ENCODE measurements at places on chromosomes 3 and 15. TPM values are rescaled to one million over a fixed set of nuclear protein-coding genes. Genes with fewer than 3 reads are reported as not detected.

The PTX3 gene
- 0.14 TPM for total RNA-seq

The APH1B gene
- 19.1 TPM for total RNA-seq

The C15orf62 gene
- total RNA-seq: 2.4 TPM

The CCR2 gene
- total RNA-seq: 52.5 TPM

DNA sequence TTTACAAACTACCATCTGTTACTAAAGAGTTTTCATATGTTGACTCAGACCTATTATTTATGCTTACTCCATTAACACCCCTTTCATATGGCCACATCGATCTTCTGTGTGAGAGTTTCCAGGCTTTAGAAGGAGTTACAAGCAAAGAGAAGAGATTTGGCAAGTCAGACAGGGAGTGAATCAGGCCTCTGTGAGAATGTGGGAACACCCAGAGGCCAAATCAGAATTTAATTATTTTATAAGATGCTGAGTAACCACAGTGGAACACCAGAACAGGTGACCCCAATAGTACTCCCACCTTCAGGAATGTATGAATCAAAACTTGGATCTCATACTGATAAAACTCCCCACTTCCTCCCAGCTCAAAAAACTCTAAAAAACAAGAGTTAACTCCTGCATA, 42.0 kb downstream of the IFT57 start:
- DNase-seq: no peak

GRCh38 chr15:52709187-52709981, 30.2 kb upstream of the ATOSA start:
- DNase-seq: no peak

DNA sequence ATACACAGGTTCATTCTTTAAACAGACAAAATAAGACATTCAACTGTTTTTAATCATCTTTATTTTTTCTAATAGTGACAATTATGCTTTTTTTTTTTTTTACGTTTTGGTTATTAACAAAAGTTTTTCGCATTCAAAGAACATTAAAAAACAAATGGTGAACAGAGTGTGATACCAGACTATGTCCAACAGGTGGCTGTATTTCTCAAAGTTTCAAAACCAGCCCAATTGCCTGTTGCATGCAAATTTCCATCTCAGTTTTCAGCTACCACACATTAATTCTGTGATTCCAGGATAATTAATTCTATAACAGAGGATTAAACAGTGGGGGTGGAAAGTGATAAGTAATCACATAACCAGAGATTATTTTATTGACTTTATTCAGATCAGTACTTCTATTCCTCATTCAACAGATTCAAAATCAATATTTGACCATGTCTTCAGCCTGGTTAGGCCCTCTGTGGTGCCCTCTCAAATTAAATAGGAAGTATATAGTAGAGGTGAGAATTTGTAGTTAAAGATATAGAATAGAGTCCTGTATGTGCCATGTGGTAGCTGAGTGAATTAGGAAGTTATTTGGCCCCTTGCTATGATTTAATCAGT, 122.2 kb upstream of the DCBLD2 start:
- no peak for DNase-seq

DNA sequence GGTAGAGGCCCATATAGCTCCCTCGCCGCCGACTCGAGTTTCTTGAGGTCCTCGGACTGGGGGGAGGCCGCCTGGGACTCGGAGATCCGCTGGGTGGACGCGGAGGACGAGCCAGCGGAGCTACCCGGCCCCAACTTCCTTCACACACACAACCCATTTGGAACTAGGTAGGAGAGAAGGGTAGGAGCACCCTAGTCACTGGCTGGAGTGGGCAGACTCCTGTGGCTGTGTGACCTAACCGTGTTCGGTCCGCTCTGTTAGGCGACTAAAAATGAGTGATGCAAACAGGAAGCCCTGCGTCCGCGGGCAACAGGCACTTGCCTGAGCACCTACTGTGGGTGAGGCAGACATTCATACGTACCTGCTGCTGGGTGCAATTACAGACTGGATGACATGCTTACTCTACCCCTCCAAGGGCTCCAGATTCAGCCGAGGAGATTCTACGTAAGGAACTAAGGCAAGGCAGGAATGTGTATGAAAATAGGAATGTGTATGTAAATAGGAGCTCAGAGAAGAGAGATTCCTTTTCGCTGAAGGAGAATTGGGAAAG, 4.6 kb upstream of the SIN3A start:
- DNase-seq: no peak

DNA sequence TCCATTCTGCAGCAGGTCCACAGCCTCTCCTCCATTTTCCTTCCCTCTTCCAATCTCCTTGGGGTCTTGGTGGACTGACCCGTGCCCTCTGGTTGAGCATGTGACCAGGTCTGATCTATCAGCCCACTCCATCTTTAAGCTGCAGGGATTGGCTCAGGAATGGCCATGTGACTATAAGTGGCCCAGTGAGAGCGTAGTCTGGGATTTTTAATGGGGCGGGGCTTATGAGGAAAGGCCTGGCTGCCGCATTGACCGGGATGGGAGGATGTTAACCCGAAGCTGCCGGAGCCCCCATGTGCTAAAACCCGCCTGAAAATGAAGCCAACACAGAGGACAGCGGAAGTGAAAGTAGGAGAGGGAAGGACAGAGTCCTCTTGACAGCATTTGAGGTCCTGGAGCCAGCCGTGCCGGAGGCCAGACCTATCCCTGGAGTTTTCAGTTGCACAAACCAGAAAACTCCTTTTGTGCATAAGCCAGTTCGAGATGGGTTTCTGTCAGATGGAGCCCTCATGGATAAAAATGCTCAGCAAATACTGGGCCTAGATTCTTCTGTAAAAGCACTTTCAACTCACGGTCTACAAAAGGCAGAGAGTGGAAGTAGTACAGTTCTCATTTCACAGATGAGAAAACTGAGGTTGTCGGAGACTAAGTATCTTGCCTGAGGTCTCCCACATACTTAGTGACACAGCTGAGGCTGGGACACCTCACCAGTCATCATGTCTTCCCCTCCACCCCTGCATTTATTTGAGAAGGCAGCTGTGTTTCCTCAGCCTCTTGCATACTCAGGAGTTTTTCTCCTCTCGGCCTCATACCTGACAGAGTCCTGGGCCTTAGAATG, 61.9 kb downstream of the ATP2B2 start:
- DNase-seq: no peak

DNA sequence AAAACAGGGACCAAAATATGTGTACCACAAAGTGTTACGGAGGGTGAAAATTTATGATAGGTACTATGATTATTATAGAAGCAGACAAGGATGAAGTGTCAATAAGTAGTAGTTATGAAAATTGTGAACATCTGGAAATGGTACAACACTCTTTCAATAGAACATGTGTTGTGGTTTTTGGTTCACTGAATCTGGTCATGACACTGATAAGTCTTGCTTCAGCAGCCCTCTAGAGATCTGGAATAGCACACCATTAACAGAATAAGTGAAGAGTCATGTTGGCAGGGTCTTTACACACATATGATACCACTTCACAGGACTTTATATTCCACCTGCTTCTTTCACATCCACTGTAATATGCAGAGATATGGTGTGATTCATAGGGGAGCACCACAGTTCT, 985.2 kb upstream of the SEMA6D start:
- DNase-seq: no peak

DNA sequence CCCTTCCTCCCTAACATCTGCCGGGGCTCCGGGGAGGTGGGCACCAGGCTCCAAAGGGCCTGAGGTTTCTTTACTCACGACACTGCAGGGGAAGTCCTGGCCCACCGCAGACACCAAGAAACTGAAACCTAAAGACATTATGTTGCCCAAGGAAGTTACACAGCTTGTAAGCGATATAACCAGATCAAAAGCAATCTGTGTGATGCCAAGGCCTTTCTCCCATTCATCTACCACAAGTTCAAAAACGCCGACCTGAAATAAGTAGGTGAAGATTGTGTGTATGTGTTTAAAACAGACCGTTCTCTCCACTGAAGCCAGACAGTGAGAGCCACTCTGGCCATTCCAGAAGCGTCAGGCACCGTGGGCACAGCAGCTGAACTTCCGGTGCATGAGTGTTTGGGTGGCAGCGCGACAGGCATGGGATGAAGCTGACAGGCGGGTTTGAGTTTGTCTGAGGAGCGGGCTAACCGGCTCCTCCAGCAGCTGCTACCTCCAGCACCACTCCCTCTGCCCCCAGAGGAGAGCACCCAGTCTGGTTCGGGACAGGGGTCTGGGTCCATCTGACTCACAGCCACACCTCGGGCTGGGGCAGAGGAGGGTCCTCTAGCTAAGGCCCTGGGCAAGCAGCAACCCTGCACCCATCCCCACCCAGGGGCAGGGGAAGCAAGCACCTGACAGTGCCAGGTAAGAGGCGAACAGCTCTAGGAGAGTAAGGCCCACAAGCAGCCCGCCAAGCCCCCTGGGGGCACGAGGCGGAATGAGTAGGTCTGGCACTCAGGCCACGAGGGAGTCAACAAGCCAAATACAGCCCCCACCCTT, 1.3 kb downstream of the TNK2 start:
- peak; percentile 71 for DNase-seq

DNA sequence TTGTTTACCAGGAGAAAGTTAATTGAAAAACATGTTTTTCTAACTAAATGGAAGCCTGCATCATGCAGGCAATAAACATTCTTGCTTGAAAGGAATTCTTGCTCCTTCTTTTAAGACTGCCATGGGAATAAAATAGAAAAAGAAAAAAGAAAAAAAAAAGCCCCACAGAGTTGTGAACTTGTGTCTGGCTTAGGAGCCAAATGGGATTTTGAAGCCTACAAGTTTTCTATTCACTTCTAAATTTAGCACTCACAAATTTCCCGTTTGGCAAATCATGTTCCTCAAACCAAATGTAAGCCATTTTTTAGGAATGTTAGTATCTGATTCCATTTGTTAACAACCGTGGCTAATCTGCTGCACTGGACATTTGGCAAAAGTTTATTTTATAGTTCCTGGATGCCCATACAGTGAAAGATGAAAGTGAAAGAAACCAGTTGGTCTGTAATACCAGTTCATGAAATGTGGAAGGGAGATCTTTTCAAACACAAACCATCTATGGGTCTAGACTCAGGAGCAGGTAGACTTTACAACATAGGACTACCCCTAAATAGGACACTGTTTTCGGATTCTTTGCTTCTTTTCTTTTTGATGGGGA, 133.8 kb upstream of the GMNC start:
- no peak for DNase-seq

DNA sequence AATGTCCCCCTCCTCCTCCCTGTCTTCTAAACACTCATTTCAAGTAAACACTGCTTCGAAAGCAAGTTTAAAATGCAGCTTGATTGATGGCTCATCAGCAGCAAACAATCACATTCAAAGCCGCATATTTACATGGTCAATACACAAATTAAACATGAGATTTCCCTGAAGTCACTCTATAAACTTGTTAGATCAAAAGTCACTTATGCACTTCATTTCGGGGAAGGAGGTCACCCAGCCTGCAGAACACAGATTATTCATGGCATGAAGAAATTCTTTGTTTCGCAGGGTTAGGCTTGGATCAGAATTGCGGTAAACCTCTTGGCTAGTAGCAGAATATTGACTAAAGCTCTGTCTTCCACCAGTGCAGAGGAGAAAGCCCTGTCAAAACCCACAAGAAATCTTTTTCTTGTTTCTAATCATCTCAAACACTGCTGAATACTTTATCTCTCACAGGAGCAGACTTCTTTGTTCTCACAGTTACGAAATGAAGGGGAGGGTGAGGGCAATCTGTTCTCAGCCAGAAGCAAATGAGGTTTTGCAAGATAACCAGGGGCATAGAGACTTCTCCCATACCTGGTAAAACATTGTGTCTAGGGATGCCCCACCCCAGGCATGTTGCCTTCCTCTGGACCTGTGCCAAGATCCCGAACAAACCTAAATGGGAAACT, 133.3 kb upstream of the CHL1 start:
- no peak for DNase-seq

- no peak for DNase-seq
Observed at GRCh38 chr3:72633121-72633520, 215.1 kb downstream of the SHQ1 start.

- DNase-seq: peak; percentile 36
Observed at GRCh38 chr3:13480340-13481318, 523 bp downstream of the HDAC11 start.

- peak; percentile 50 for DNase-seq
Observed at GRCh38 chr15:64895285-64896065, 16.2 kb upstream of the ANKDD1A start.

GRCh38 chr3:158672215-158673176, at the start of gene LXN:
Gene LXN, minus strand, starts transcription at chr3:158672648. Its CDS starts 170 bp downstream, at chr3:158672478.
- peak; percentile 78 for DNase-seq

- no peak for DNase-seq
Observed at GRCh38 chr15:56890038-56890437, 28.4 kb upstream of the TCF12 start.

DNA sequence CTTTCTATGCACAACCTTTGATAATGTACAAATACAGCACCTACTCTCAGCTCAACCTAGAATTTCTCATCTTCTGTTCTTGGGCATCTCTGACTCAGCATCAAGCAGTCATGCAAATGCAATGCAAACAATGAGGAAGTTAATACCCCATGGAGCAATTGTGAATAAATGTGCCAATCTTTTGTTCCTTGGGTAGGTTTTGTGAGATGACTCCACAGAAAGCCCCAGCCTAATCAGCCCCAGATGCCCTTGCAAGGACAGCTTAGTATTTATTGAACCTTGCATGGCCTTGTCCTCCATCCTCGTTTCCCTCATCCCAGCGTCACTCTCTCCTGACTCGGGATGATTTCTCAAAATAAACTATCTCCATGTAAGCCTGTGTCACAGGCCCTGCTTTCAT, 494.7 kb upstream of the NECTIN3 start:
- no peak for DNase-seq

DNA sequence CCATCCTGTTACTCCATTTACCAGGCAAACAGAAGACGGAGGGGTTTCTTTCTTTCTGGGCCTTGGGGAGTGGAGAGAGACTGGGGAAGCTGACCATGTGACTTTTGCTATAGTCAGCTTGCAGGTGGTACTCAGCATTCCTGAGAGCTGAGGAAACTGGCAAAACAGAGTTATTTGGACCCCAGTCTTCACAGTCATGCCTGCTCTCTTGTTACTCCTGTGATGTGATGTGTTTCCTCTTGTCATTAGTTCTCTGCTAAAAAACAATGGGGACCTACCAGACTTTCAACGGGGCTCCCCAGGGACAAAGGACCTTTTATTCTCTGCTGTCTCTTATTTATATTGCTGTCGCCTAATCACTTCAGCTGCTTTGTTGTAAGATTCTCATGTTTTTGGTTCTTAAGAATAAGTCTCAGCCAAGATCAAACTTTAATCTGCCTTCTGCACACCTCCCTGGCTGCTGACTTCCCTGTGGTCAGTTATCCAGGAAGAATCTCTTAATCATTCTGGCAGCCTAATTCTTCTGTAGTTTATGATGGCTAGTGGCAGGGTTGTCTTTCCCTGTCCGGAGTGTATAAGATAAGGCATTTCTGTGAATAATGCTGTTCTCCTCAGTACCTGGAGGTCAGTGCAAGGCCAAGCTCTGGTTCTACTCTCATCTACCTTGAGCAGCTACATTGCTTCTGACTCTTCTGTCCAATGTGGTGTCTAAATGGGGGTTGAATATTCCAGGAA, 8.8 kb downstream of the STARD9 start:
- no peak for DNase-seq

- peak; percentile 57 for DNase-seq
Observed at GRCh38 chr3:42518800-42519567, 16.5 kb downstream of the VIPR1 start.

Data from activated naive CD8-positive, alpha-beta T cell treated with anti-CD3 and anti-CD28 coated beads, Interleukin-2, amount 10 ng/mL, durations not matched to agents 7 days and 5 days (primary cell).